ENCODE measurements at places on chromosomes 1 and 21.

DNA sequence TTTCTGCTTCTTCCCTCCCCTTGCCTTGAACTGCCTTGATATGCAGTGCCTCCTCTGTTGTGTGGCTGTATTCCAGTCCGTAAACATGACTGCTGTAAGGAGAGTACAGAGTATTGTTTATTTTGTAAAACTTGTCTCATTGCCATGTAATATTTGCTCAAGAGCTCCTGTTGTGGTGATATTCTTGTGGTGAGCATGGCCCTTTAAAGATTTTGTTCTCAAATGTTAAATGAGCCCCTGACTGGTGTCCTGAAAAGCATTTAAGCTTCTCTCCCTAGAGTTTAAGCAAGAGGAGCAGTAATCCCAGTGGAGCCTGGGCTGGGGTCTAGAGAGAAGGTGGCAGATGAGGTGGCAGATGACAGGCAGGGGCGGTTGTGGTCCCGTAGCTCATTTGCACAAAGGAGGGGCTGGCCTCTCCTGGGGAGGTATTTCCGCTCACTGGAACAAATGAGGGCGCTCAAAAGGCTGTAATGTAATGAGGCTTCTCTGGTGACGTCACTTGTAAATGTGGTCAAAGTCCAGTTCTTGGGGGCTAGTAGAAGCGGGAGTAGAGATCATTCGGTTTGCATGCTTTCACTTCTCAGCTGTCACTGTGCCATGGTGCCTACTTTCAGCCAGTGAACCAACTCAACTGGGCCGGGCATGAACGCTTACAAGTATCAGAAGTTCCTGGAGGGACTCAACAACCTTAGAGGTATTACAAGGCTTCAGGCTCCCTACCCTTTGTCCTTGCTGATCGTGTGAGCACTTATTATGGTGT lies 46.0 kb upstream of the MACF1 start:
- DNase-seq = no peak
- no peak overlapping the region for H3K4me3 ChIP-seq
- peaks cover 7% of the 10 kb centered on the region for H3K27me3 ChIP-seq
- no peaks in the 10 kb centered on the region for H3K4me1 ChIP-seq
- H3K27ac ChIP-seq = no peak overlapping the region
- H3K36me3 ChIP-seq = no peaks in the 10 kb centered on the region

- DNase-seq = no peak
- no peaks in the 10 kb centered on the region for H3K36me3 ChIP-seq
- no peaks in the 10 kb centered on the region for H3K27me3 ChIP-seq
- no peak overlapping the region for H3K27ac ChIP-seq
- H3K4me3 ChIP-seq = no peak overlapping the region
These were observed 5.7 kb downstream of the TNNT2 start for GRCh38 chr1:201371792-201372191.

GRCh38 chr1:199515261-199515660 lies 512.2 kb upstream of the NR5A2 start:
- H3K27ac ChIP-seq = no peak overlapping the region
- DNase-seq = no peak
- no peaks in the 10 kb centered on the region for H3K27me3 ChIP-seq

GRCh38 chr1:165699577-165699976 lies 1.2 kb upstream of the ALDH9A1 start:
- H3K27ac ChIP-seq = no peak overlapping the region
- no peak overlapping the region for H3K4me3 ChIP-seq
- no peak for DNase-seq
- H3K4me1 ChIP-seq = peaks cover 16% of the 10 kb centered on the region

- no peak overlapping the region for H3K27ac ChIP-seq
- no peak overlapping the region for H3K4me3 ChIP-seq
- H3K36me3 ChIP-seq = no peaks in the 10 kb centered on the region
- H3K27me3 ChIP-seq = no peaks in the 10 kb centered on the region
- no peaks in the 10 kb centered on the region for H3K4me1 ChIP-seq
These were observed 50.3 kb upstream of the DENND1B start for GRCh38 chr1:197825541-197825940.

DNA sequence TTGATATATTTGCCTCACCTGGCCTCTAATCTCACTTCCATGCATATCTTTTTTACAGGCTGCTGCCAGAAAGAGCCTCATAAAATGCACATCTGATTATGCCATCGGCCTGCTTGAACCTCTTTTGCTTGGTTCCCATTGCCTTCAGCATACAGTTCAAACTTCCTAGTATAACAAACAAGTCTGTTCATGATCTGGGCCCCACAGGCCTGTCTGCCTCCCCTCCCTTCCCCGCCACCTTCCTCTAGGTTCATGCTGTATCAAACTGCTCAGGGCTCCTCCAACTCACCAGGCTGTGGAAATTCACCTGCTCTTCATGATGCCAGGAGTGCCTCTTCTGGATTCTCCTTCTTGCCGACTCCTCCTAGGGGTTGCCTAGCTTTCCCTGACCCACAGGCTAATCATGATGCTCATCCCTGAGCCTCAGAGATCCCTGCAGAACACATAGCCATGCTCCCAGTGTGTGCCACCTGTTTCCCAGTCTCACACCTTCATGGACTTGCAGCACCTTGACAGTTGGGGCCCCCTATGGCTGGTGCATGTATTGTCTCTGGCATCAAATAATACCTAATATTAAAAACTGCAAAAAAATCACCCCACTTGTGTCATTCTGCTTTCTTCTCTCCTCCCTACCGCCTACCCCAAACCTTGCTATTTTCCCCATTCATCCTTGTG lies 33.7 kb upstream of the CD2 start:
- H3K4me1 ChIP-seq = no peaks in the 10 kb centered on the region
- no peak overlapping the region for H3K27ac ChIP-seq
- H3K4me3 ChIP-seq = no peak overlapping the region
- no peak for DNase-seq

- H3K36me3 ChIP-seq = no peaks in the 10 kb centered on the region
- no peaks in the 10 kb centered on the region for H3K27me3 ChIP-seq
- no peaks in the 10 kb centered on the region for H3K4me1 ChIP-seq
- H3K27ac ChIP-seq = no peak overlapping the region
- H3K4me3 ChIP-seq = no peak overlapping the region
These were observed 1043.7 kb downstream of the ADGRL2 start for GRCh38 chr1:82844447-82844846.

DNA sequence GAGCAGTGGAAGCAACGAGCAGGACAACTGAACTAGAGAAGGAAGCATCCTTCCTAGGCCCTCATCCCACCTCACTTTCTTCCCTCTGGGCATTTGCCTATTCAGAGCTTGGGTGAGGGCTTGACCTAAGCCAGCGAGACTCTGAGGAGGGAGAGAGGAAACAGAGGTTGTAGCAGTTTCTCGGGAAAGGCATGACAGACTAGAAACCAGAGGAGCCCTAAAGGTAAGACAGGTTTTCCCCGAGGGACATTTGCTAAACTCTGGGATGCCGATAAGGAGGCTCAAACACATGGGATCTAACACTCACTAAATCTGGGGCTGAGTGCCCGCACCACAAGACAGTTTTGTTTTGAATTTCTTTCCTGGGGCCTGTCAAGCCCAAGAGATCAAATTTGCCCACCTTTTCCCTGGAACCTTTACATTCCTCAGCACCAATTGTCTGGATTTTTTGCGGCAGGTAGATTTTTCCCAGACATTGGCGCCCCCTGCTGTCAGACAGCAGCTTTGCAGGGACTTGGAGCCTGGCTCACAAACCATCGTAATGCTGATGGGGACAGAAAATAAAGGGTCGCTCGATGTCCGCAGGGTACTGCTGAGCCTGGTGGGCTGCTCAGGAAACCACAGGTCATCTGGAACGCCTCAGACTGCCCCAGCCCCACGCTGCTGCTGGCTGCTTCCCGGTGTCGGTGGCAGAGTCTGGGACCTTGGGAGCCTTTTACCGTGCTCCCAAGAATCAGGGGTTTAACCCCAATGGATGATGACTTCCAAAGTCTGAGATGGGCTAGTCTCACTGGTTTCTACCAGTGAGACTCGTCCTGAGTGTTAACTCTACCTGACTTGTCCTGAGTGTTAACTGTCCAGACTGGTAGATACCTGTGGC lies 23.4 kb upstream of the TSPAN2 start:
- no peaks in the 10 kb centered on the region for H3K27me3 ChIP-seq
- H3K27ac ChIP-seq = no peak overlapping the region
- no peaks in the 10 kb centered on the region for H3K36me3 ChIP-seq
- no peaks in the 10 kb centered on the region for H3K4me1 ChIP-seq
- DNase-seq = no peak
- no peak overlapping the region for H3K4me3 ChIP-seq

GRCh38 chr1:18008081-18008480 lies 99.5 kb upstream of the IGSF21 start:
- H3K4me1 ChIP-seq = no peaks in the 10 kb centered on the region
- H3K27ac ChIP-seq = no peak overlapping the region
